ENCODE measurements at places on chromosomes 4 and X.

- no peak for DNase-seq
These were observed 733.4 kb downstream of the ADGRL3 start for GRCh38 chr4:61933527-61933926.

DNA sequence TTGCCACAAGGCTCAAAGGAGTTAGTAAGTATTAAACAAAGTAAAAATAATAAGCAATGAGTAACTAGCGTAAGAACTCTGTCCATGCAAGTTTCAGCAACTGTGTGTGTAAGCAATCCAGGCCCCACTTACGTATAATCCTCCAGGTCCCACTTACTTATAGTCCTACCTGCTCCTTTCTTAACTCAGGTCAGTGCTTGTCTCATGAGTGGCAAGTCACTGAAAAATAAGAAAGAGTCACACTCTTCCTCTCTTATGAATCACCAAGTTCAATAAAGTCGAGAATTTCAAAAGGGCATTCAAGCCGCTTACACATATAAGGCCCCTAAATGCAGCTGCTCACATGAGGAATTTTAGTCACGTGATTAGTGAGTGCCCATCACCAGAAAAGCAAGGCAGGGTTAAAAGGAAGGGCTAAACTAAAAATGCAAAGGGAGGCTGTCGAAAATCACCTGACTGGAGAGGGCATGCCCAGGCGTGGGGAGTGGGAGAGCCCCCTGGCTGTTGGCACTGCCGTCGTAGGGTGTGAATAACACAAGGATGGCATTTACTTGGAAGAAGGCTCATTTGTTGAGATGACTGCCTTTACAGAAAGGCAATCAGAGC, 58.2 kb downstream of the ZNF827 start:
- no peak for DNase-seq

DNA sequence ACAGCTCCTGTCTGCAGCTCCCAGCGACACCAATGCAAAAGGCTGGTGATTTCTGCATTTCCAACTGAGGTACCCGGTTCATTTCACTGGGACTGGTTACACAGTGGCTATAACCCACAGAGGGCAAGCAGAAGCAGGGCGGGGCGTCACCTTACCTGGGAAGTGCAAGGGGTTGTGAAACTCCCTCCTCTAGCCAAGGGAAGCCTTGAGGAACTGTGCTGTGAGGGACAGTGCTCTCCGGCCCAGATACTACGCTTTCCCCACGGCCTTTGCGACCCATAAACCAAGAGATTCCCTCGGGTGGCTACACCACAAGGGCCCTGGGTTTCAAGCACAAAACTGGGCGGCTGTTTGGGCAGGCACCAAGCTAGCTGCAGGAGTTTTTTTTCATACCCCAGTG, 218.9 kb downstream of the PPP3CA start:
- DNase-seq = no peak

DNA sequence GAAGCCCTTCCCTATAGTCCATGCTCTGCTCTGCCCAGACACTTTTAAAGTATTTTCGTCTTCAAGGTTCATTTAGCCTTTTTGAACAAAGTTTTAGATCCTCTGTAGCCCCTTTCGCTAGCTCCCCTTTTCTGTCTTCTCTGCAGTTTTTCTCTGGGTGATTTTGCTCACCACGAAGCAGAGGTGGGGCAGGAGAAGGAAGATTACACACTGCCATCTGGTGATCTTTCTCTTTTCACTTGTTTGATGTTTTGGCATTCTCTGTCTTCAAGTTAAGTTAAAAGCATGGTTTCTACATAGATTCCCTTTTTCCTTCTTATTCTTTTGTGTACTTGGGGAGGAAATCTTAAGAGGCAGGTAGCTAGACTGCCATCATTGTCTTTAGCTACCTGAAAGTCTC, 43.9 kb downstream of the CC2D2A start:
- no peak for DNase-seq

GRCh38 chr4:183304067-183304466, 16.0 kb downstream of the CLDN22 start:
- no peak for DNase-seq

DNA sequence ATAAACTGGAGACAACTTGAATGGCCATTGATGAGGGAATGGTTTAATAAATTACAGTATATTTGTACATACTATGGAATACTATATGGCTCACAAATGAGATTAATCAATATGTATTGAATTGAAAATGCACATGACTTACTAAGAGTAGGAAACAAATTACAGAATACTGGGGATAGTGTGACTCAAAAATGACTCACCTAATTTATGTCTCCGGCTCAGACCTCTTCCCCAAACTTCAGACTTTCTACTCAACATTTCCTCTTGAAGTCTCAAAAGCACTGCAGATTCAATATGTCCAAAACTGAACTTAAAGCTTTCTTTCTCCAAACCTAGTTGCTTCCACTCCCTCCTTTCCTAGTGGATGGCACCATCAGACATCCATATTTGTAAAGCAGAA, 28.8 kb upstream of the GRIA3 start:
- DNase-seq = no peak
